Bronchus fibroblast of lung (primary cell): ENCODE measurements at places on chromosomes 3 and 15. TPM values are rescaled to one million over a fixed set of nuclear protein-coding genes. Genes with fewer than 3 reads are reported as not detected.

Gene ASB14
- total RNA-seq = not detected in 2 replicates

Gene SNX22
- total RNA-seq = under 0.01 and 0.17 TPM in 2 replicates

Gene GOLGA8J
- not detected in 2 replicates for total RNA-seq

Gene TFRC
- 53.1 and 63.2 TPM in 2 replicates for total RNA-seq

Gene DUOXA2
- total RNA-seq = not detected in 2 replicates

Gene LRRC3B
- not detected in 2 replicates for total RNA-seq

Gene PLAAT1
- total RNA-seq = not detected in 2 replicates

Gene RNF123
- 21.7 and 22.0 TPM in 2 replicates for total RNA-seq

Gene PTPRG
- 27.9 and 31.9 TPM in 2 replicates for total RNA-seq

Gene MUC20
- under 0.01 and 0.15 TPM in 2 replicates for total RNA-seq

Gene SNURF
- total RNA-seq = 0.45 and 0.50 TPM in 2 replicates
